ENCODE measurements at places on chromosomes 11 and 22. TPM values are rescaled to one million over a fixed set of nuclear protein-coding genes. Genes with fewer than 3 reads are reported as not detected.

DNA sequence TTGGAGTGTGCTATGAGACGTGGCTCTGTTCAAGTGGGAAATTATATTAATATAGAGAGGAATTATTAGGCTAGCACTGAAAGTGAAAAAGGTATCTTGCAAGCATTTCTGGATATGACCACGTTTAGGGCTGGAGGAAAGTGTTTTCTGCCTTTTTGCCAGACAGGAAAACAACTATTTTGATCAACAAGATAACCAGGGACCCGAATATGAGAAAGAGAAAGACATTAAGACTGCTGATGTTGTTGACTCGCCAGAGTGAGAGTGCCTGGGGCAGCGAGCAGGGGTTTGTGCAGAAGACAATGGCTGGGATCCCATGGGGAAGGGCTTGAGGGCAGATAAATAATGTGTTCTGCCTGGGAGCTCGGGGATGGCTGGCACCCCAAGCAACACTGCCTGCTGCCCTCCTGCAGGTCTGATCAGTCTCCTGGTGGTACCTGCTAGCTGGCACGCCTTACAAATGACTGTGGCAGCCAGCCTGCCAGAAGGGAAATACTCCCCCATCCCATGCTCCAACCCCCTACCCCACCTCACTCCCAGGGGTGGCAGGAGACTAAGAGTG, 23.1 kb upstream of the CHST1 start:
- DNase-seq: no peak

- peak; percentile 34 for DNase-seq
Observed at GRCh38 chr22:27726686-27727449, 74.7 kb downstream of the MN1 start.

DNA sequence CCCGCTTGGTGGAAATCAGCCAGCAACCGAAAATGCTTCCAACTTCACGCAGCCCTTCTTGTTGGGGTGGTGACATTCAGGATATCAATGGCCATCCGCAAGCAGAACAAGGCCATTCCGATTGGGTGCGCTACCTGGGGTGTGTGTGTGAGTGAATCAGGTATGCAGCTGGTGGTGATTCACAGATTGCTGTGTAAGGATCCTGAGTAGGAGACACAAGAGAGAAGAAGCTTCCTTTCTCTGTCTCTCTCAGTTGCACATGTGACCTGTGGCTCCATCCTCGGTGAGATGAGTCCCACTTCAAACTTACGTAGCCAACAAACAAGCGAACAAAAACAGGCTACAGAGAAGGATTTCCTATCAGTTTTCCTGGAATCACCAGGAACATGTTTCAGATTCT, 9.6 kb upstream of the TMEM184B start:
- DNase-seq: peak; percentile 21

DNA sequence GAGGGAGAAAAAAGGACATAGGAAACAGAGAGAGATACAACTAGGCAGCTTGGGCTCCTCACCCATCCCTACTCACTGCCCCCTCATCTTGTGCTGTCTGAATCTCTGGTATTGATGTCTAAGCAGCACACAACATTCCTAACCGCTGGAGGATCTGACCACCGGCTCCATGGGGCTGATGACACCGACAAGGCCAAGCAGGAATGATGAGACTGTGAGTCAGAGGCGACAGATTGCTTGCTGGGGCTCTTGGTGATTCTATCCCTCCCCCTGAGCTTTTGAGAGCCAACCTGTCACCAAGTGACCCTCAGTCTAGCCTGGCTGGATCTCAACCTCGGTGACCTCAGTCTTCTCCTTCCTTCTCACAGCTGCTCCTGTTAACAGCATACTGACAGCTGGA, 13.8 kb downstream of the PAMR1 start:
- peak; percentile 91 for DNase-seq

DNA sequence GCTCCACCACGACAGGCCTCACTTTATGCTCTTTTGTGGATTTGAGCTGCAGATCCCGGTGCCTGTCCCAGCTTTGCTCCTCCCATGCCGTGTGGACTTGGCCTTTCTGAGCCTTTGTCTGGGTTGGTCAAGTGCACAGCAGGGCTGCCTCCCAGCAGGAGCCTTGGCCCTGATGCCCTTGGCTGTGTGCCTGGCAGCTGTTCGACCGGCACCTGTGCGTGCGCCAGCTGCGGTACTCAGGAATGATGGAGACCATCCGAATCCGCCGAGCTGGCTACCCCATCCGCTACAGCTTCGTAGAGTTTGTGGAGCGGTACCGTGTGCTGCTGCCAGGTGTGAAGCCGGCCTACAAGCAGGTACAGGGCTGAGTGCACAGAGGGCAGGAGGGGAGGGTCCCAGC, 46.5 kb downstream of the MYO7A start:
- DNase-seq: no peak

GRCh38 chr22:46752286-46752987, 10.0 kb upstream of the TBC1D22A start:
- DNase-seq: no peak

GRCh38 chr22:18114495-18114894, 3.9 kb downstream of the TUBA8 start:
- no peak for DNase-seq

DNA sequence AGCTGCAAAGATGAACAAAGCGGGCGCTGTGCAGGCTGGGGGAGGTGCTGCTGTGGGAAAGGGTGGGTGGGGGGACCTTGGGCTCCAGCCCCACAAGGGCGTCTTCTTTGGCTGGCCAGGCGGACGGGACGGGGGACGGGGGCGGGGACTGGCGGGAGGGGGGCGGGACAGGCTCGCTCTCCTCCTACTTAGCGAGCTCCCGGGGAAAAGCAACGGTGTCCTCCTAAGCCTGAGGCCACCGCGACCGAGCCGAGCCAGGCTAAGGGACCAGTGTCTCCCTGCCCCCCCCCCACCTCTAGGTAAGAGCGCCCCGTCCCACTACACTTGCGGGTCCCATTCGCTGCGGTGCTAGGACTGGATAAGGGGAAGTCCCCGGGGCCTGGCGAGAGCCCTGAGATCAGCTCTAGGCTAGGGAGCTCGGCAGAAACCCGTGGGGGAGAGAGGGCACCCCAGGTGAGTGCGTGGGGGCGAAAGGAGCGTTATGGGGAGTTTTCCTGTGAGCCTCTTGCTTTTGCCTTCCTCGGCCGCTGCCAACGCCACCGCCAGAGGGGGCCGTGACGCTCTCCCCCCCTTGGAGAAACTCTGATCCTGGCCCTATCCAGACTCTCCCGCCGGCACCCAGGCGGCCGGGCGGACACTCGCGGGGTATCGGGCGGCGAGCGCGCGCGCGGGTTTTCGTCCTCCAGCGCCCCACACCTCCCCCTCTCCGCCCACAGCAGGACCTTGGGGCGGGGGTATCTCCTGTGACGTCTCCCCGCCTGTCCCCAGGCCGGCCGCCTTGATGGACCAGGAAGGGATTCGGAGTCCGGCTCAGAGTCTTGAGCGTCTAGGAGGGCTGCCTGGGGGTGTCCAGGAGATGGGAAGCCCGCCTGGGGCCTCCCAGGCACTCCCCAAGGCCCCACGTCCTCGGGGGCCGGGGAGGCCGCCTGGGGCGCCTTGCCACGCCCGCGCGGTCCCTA, at the start of gene PHLDB1:
Gene PHLDB1 (plus strand): TSS at position 215 of the 959 bp plus-strand sequence. CDS start 6,222 bp downstream, outside the sequence.
- DNase-seq: peak; percentile 67

DNA sequence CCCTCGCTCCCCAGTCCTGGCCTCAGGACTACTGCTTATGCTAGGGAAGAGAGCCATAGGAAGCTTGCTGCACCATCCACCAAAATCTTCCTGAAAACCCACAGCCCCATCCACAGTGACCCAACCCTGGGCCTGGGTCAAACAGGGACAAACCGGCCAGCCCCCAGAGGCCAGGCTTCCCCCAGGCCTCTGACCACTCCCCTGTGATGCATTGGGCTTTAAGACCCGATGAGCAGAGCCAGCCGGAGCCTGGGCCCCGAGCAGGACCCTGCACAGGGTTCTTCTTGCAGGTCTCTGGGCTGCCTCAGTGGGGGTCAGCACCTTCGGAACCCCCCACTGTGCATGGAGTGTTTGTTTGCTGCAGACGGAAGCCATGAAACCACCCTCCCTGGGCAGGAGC, 583.7 kb downstream of the BRD1 start:
- no peak for DNase-seq

DNA sequence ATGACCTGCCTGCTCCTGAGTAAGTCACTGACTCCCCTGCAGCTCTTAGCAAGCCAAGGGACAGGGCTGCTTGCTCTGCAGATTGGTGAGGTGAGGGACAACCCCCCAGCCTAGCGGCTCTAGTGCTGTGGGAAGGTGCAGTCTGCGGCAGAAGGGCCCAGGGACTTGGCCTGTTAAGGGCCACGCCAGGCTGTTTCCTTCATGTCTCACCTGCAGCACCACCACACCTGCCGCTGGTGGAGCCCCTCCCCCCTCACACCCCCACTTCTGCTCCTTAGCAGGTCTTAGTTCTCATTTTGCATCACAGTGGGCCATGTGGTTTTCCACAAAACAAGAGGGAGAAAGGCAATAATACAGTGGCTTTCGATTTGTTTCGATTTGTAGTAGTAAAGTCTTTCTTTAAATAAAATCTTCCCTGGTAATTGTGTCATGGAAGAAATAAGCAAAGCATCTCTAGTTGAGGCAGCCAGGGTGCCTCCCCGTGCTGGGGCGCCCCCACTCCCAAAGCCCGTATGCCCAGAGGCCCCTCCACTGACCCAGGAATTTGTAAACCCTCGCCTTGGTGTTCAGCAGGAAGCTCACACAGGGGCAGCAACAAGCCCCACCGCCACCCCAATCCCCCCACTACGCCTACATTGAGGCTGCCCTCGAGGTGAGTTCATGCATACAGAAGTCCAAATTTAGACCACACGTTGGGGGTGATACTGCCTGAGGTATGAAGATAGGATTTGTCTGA, 86.5 kb upstream of the CLDN5 start:
- no peak for DNase-seq

DNA sequence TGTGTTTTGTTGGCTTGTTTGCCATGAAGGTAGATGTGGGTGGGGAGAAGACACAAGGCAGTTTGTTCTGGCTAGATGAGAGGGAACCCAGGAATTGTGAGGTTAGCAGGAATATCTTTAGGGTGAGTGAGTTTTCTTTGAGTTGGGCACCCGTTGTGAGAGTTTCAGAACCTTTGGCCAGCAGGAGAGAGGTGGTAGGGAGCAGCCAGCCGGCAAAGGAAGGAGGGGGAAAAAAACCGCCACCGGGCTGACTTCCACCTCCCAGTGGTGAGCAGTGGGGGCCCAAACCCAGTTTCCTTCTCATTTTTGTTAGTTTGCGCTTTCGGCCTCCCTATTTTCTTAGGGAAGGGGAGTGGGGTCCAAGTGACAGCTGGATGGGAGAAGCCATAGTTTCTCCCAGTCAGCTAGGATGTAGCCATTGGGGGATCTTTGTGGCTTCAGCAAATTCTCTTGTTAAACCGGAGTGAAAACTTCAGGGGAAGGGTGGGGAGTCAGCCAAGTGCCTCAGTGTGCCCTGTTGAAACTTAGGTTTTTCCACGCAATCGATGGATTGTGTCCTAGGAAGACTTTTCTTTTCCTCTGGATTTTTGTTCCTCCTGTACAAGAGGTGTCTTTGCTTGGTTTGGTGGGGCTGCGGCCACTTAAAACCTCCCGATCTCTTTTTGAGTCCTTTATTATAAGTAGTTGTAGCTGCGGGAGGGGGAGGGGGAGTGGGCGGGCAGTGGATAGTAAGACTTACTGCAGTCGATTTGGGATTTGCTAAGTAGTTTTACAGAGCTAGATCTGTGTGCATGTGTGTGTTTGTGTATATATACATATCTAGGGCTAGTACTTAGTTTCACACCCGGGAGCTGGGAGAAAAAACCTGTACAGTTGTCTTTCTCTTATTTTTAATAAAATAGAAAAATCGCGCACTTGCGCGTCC, 1.1 kb upstream of the GCAT start:
- peak; percentile 52 for DNase-seq

GRCh38 chr11:104338186-104338585, 174.2 kb upstream of the PDGFD start:
- peak; percentile 15 for DNase-seq

DNA sequence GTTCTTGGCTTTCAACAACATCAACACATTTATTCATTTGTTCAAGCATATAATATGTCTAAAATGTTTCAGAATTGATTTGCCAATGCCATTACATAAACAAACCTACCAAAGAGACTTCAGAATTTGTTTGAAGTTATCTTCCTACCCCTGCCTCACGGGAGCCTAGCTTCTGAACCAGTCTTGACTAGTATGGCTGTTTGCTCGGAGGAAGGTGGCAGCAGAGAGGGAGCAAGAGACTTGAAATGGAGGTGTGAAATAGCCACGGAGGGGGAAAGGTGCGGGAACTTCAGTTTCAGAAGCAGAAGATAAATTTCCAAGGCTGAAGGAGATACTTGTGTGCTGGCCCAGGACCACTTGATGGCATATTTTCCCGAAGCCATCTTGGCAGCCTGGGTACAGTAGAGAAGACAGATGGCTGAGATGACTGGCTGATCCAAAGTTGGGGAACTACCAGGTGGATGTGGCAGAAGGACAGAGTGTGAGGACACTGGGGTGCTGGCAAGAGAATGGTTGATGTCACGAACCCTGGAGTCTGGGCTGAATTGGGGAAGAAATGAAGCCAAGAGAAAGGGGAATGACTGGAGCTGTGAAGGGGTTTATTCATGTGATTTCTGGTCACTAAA, 14.0 kb upstream of the MTCH2 start:
- DNase-seq: no peak

DNA sequence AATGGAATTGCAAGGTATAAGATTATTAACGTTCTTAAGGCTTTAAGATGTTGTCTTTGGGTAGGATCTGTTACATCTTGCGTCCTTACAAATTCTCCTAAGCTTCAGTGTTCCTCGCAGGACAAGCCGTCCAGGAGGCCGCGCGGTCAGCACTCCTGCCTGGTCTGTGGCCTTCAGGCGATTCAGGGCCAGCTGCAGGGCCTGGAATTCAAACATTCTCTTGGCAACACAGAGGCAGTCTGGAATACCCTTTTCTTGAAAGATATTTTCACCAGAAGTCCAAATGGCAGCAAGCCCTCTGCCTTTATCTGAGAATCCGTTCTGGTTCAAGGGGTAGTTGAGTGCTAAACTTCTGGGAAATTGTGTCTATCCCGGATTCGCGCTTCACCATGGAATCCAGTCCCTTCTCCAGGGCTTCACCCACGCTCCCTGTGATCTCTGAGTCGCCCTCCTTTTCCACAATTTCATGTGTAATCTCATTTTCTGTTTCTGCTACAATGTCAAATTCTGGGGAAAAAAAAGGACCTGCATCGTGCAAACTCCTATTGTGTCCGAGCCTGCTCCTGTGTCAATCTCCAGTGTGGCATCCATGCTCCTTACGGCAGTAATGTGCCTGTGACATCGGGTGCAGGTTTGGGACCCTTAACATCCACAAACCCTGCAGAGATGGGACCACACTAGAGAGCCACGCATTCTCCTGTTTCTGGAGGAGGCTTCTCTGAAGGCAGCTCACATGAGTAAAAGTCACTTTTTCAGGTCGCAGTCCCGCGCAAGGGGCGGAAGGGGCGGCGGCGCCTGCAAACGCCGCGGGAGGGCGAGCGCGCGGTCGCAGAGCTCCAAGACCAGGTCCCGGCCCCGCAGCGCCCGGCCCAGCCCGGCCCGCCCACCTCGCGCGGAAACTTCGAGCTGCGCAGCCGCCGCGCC, 25.4 kb upstream of the SORL1 start:
- DNase-seq: no peak

- peak; percentile 22 for DNase-seq
Observed at GRCh38 chr11:57680552-57680874, 12.6 kb downstream of the ZDHHC5 start.

GRCh38 chr11:94130298-94131046, 1.8 kb downstream of the PANX1 start:
- peak; percentile 89 for DNase-seq

SLCO2B1 gene
- not detected for total RNA-seq

GPHA2 gene
- total RNA-seq: not detected

KIAA1671 gene
- total RNA-seq: under 0.01 TPM

OR4A16 gene
- total RNA-seq: not detected

DLG2 gene
- 0.36 TPM for total RNA-seq

ALDH3B2 gene
- total RNA-seq: not detected
